ENCODE measurements at places on chromosomes 11 and 22.
A peak's percentile ranks its signal among the peaks of the same experiment; 100 is the strongest.

- DNase-seq, result no peak
Measured at GRCh38 chr11:64232182-64232966, 2.0 kb upstream of the VEGFB start.

GRCh38 chr11:328012-328411 lies 7.4 kb upstream of the IFITM3 start:
- peak; percentile 70 for DNase-seq

DNA sequence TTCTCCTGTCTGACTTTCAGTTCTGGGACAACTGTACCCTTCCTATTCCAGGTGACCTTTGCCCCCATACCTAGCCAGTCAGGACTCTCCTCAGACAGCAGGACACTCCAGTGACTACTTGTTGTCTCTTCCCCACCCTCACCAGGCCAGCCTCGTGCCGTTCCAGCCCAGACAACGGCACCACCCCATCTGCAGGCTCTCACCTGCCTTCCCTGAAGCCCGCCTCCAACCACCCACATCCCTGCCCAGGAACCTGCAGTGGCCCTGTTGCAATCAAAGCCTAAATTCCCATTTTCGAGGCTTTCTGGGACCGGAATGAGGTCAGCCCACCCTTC lies 3.7 kb downstream of the IL2RB start:
- DNase-seq, result no peak

DNA sequence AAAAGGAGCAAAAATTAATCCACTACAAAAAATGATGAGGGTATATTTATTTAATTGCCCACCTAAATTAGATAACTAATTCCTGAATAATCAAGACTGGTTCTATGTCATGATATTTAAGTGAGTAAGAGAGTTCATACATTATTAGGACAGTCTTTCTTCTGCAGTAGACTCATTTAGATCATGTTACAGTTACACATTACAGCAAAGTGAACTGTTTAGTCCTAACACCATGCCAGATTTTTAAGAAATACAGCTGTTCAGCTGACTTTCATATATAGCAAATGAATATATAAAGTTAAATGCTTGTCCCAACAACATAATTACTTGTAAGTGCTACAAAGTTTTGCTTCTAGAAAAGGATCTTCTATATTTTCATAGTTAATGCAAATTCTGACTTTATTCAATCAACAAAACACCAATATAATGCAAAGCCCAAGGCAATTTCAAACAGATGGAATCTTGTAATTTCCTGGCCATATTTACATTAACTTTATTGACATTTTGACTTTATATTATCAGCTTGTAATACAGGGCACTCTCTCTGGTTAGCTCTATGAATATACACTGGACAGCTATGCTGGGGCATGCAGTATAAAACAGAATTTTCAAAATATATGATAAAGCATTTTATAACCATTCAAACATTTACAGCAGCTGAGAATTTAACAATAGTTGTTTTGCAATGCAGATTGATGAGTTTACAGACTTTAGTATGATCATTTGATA lies 45.7 kb upstream of the TP53AIP1 start:
- DNase-seq, result no peak

DNA sequence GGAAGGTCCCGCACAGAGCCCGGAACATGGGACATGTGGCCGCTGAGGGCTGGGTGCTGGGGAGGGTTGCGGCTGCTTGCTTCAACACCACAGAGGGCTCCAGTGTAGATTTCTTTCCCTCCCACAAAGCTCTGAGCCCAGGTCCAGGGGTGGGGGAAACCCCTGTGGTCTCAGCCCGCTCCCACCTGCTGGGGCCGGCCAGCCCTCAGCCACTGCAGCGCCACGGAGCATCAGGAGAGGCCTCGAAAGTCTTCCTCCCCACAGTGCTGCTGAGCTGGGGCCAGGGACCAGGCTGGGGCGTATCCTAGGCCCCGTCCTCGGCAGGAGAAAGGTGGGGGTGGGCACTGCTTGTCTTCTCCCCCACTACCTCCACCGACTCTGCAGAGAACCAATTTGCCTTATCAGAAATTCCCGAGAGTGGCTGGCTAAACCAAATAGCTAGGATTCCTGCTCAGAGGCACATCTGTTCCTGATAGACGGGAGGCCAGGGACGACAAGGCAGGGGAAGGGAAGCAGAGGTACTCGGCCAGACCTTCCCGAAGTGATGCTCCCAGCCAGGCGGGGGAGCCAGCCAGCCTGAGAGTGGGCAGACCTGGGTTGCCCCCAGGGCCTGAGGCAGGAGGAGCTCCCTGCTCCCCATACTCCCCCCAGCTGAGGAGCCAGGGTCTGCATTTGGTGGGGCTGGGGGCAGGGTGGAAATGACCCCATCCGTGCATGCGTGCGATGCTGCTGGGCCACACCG lies 18.7 kb downstream of the IGF2 start:
- DNase-seq, result no peak

DNA sequence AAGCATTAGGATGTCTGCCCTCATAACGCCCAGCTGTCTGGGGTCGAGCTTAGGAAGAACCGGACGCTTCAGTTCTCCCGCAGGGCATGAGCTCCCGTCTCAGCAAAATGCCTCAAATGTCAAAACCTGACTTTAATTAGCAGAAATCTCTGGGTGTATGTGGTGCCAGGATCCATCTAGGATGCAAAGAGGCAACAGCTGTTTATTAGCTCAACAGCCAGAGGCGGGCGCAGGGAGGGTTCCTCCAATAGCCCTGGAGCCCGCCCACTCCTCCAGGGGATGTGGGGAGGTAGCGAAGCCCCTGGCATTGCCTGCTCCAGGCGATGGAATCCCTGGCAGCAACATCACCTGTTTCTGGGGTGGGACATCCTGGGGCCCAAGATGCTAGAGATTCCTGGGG lies 39.4 kb upstream of the RTL6 start:
- no peak for DNase-seq

GRCh38 chr11:78810559-78811009 lies 235.9 kb upstream of the NARS2 start:
- DNase-seq, result no peak

DNA sequence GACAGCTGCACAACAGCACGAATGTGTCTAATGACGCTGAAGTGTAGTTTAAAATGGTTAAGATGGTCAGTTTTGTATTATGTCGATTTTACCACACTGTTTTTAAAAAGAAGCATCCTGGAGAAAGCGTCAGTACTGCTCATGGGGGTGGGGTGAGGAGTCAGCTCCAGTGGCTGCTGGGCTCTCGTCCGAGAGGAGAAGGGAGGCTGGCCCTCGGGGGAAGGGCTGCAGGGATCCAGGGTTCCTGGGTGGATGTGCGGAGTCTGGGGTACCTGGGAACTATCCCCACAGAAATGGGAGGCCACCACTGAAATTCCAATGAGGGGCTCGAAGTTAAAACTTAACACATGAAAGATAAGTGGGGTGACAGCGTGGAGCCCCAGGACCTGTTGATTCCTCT lies 11.9 kb downstream of the C11orf21 start:
- DNase-seq, result peak; percentile 65

DNA sequence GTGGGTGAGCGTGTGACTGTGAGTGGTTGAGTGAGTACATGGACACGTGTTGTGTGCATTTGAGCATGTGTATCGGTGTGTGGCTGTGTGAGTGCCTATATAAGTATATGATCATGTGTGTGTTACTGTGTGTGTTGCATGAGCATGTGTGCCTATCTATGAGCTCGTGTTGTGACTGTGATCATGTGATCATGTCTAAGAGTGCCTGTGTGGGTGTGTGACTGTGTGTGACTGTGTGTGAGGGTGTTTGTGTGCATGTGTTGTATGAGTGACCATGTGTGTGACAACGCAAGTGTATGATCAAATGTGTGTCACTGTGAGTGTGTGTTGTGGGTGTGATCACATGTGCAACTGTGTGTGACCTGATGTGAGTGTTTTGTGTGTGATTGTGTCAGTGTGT lies 88.8 kb downstream of the UBASH3B start:
- DNase-seq, result no peak

GRCh38 chr11:72807792-72808191 lies 6.4 kb upstream of the ATG16L2 start:
- DNase-seq, result no peak

- DNase-seq, result no peak
Measured at GRCh38 chr11:58330861-58331260, 28.0 kb downstream of the OR5B17 start.

- no peak for DNase-seq
Measured at GRCh38 chr11:67572747-67573419, 10.7 kb upstream of the GSTP1 start.

- DNase-seq, result no peak
Measured at GRCh38 chr11:70353900-70354568, 44.3 kb upstream of the CTTN start.

GRCh38 chr11:8251616-8252295 lies 11.9 kb downstream of the LMO1 start:
- no peak for DNase-seq

- DNase-seq, result no peak
Measured at GRCh38 chr11:94665116-94665659, 98.0 kb downstream of the PIWIL4 start.

DNA sequence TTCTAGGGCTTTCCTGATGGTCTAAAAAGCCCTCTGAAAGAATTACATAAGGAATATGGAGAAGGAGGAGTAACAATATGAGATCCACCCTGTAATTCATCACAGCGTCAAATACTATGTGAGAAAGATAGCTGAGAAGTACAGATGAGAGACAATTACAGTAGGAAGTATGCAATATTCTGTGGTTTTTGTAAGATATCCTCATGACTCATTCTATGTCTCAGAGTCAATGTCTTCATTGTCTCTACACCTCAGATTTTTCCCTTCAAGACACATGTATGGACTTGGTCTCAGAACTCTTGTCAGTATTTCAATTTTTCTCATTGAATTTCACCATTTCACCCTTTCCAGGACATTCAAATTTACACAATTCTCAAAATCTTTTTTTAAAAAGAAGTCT lies 343.3 kb upstream of the CTSC start:
- no peak for DNase-seq

Data from coronary artery (tissue), 2 donors.